ENCODE measurements at places on chromosomes 12 and 14. TPM values are rescaled to one million over a fixed set of nuclear protein-coding genes. Genes with fewer than 3 reads are reported as not detected.

Gene CCDC85C
- 23.4 TPM for total RNA-seq

Gene MIP
- total RNA-seq, result not detected

Gene KCNMB4
- total RNA-seq, result 1.9 TPM

Gene WASHC3
- 46.3 TPM for total RNA-seq

Gene EPYC
- total RNA-seq, result not detected

Gene IFI27
- total RNA-seq, result 30.7 TPM

Gene DHRS2
- total RNA-seq, result not detected

Gene AMN
- 4.7 TPM for total RNA-seq

Gene CEP290
- total RNA-seq, result 6.4 TPM

Gene C12orf60
- 2.7 TPM for total RNA-seq

Gene CLEC4A
- total RNA-seq, result not detected

Gene ETFBKMT
- 1.2 TPM for total RNA-seq

Gene C12orf54
- 3.4 TPM for total RNA-seq

Gene TAS2R30
- total RNA-seq, result 2.8 TPM

Gene POTEG
- total RNA-seq, result not detected

All from tracheal epithelial cell (primary cell).